Activated CD8-positive, alpha-beta memory T cell treated with anti-CD3 and anti-CD28 coated beads for 4 hours (primary cell): ENCODE measurements at places on chromosomes 4 and X.

DNA sequence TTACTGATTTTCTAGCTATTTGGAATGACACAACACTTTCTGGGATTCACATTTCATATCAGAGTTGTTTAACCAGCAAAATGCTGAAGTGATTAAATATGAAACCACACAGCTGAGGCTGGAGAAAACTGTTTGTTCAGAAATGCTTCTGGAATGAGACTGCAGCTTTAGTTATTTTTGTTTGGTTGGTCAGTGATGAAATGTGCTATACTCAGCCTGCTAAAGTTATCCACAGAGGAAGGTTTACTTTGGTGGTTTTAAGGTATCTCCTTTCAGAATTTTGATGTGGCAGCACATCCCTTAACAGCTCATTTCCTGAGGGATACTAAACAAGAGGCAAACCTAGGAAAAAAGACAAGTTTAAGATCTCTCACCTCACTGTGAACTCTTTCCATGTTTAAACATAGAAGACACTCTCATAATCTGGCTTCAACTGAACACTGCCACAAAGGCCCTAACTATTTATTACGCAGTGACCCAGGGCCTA is 106.6 kb upstream of the PDE5A start:
- no peak for DNase-seq

DNA sequence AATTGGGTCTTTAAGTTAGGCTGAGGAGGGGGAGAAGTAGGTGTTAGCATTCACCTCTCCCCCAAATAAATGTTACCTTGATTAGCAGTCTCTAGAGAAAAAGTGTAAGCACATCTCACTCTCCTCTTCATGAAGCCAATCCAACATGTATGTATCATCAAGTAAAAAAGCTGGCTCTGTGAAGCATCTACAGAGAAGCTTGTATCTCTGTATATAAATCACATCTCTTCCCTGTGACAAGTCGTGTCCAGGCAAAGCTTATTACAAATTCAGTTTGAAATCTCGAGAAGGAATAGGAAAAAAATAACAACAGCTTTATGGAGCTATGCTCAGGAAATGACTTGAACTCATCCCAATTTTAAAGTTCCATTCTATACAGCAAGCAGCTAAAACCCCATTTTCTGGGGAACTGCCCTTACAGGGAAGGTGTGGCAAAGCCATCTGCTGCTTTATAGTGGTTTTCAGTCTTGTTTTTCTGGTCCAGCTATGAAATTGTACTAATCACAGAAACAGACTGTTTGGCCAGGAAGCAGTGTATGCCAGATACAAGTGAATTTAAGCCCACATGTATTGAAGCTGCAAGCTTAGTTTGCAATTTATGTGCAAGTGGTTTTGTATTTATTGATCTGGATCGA is 313.3 kb upstream of the NOCT start:
- DNase-seq = no peak

DNA sequence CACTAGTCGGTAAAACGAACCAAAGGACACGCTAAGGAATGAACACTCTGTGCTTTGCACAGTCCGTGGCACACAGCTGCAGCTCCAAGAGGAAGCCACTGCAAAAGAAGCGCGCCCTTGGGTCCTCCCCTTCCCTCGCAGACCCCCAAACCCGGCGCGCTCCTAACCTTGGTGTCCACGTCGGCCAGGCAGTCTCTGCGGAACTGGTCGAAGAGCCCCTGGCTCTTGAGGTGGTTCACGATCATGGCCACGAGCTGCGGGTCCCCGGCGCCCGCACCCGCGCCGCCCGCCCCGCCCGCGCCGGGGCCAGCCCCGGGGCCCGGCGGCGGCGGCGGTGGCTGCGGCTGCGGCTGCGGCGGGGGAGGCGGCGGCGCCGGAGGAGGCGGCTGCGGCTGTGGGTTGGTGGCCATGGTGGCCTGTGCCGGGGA is 333 bp downstream of the BOD1L1 start:
- DNase-seq = no peak

DNA sequence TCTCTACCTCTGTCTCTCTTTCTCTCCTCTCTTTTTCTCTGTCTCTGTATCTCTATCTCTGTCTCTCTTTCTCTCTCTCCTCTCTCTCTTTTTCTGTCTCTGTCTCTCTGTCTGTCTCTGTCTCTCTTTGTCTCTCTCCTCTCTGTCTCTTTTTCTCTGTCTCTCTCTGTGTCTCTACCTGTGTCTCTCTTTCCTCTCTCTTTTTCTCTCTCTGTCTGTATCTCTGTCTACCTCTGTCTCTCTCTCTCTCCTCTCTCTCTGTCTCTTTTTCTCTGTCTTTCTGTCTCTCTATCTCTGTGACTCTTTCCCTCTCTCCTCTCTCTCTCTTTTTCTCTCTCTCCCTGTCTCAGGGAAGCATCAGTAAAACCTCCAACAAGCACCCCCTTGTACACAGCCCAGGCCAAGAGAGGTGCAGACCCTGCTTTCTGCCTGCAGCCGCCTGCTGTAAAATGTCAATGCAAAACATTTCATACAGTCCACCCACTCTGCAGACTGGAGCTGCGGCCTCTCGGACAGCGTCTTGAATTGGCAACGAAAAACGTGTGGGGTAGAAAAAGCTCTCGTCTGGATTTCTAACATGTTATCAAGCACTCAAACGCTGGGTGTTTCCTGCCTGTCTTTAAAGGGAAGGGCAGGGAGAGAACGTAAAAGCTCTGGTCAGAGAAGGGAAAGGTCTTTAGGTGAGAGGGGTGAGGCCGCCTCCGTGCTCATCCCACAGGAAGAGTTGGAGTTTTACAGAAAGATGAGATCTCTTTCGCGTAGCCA is 3.7 kb upstream of the SHOX start:
- DNase-seq = no peak

DNA sequence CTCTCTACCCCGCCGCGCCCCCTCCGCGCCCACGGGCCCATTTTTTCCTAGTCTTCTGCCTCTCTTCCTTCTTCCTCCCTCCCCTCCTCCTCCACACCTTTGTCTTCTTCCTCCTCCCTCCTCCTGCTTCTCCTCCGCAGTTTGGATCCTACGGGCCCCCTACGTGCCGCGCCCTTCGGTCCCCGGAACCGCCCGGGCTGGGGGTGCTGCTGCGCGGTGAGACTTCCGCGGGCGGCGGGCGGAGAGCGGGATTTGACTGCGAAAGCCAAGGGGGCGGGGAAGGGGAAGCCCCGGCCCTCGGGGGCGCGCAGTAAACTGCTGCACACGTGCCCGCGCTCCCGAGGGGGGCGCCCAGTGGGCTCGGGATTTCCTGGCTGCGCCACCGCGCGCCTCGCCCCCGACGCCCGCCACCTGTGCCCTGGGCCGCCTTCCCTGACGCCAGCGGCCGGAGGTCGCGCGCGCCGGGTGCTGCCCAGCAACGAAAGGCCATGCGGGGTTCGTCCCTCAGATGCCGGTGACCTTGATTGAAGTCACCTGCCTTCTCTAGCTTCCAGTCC is 3.3 kb upstream of the NKX3-2 start:
- DNase-seq = no peak

GRCh38 chr4:119980456-119980855 is 86.2 kb downstream of the MAD2L1 start:
- DNase-seq = no peak

DNA sequence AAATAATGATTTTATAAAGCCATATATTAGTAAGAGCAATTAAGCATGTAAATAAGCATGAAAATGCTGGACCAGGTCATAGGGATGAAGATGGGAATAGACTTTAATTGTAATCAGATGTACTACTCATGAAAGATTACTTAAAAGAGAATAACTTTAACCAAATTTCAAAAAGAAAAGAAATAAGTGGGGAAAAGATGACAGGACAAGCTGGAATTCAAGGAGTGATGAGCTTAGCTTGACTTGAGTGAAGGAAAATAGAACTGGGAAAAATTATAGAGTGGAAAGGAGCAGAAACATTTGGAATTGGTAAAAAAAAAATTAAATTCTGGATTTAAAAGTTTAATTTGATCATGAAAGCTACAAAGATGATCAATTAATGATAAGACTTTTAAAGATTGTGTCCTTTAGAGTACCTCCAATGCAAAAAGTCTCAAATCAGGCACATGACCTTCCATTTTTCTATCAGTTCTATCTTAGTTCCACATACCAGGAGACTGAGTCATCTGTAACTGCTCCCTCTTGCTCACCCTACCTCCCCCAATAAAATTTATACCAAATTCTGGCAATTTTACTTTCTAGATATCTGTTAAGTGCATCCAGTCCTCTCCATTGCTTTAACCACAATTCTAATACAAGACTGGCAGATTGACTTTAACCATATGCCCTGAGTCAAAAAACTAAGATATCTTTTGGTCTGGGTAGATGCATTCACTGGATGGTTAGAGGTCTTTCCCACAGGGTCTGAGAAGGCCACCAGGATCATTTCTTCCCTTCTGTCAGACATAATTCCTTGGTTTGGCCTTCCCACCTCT is 56.4 kb upstream of the SLIT2 start:
- DNase-seq = no peak
